ENCODE measurements at places on chromosomes 7 and 10.

GRCh38 chr10:878895-879294 is 52.6 kb downstream of the LARP4B start:
- no peak for DNase-seq

- no peak for DNase-seq
Observed at GRCh38 chr7:70270149-70270548, 671.9 kb downstream of the AUTS2 start.

DNA sequence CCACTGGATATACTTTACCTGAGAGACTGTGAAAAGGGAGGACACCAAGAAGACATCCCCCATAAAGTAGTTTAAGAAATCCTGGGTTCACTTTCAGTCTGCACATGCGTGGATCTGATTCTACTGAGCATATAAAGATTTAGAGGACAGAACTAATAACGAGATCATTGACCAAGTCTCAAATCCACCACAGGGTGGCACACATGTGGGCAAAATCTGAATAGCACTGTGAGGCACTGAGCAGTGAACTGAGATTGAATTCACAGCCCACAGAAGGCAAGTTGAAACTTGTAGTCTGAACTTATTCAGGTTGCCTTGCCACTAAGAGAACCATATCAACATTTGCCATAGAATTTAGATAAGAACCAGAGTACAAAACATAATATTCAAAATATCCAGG is 818.6 kb downstream of the GRID1 start:
- DNase-seq = no peak

- no peak for DNase-seq
Observed at GRCh38 chr7:47503281-47503680, 78.6 kb downstream of the TNS3 start.

- DNase-seq = no peak
Observed at GRCh38 chr10:118481871-118482270, 113.6 kb downstream of the PRLHR start.

DNA sequence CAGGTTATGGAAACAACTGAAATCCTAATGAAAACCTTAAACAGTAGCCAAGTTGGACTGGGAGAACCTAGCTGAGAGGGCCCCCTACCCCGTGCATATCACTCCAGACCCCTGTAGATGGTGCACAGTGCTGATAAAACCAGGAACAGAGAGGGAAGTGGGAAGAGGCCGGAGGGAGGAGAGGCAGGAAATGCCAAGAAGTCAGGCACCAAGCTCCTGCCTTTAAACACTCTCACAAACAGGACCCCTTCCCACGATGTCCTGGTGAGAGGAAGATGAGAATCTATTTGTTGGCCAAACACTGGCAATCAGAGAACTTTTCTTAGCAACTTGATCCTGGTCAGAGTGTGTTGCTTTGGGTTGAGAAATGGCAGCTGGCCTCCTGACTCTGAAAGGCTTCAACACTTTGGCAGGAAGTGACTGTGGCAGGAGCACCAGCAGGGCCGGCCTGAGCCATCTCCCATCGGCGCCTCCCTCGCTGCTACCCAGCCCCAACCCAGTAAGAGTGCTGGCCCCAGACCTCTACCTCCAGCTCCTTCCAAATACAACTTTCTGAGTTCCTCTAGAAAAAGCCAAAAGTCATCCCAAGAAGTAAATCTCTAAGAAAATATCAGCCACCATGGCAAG is 39.5 kb downstream of the GSDME start:
- no peak for DNase-seq

GRCh38 chr10:34655286-34656170 is 159.6 kb downstream of the PARD3 start:
- DNase-seq = no peak

GRCh38 chr10:17238445-17239291 is 10.6 kb downstream of the VIM start:
- DNase-seq = no peak

- DNase-seq = no peak
Observed at GRCh38 chr7:9091282-9091681, 657.9 kb downstream of the NXPH1 start.

DNA sequence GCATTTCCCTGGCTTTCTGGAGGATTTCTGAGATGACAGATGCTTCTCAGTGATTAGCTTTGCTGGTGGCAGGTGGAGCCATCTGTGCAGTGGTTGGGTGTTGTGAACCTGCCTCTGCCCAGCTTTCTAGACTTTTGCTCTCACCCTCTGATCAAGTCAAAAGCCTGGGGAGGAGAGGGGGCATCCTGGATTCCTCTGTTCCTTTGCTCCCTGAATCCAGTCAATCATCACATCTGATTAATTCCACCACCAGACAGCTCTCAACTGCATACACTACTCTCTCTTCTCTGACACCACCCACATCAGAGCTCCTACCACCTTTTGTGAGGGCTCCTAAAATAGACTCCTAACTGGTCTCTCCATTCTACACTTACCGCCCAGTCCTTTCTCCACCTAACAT is 283.5 kb downstream of the WDR11 start:
- no peak for DNase-seq

DNA sequence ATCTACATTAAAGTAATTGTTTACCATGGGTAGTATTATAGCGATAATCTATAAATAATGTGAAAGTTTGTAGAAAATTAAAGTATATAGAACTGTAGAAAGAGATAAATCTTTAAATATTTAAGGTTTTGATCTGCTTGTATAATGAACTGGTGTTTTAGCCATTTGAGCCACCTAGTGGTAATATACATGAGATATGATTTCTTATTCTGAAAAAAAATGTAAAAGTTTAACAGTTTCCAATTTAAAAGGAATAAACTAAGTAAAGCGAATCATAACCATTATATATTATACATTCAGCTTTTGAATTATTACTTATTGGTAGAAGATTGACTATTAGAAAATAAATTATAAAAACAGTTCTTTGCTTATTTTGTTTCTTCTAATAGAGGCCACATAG is 91.2 kb downstream of the OTUD1 start:
- DNase-seq = no peak

DNA sequence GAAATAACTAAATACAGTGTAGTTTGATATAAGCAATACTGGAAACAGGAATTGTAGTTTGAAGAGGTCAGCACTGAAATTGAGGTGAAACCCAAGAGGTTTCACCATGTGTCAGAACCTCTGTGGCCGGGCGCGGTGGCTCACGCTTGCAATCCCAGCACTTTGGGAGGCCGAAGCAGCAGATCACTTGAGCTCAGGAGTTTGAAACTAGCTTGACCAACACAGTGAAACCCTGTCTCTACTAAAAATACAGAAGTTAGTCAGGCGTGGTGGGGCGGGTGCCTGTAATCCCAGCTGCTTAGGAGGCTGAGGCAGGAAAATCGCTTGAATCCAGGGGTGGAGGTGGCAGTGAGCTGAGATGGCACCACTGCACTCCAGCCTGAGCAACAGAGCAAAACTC is 13.7 kb downstream of the AHCYL2 start:
- DNase-seq = no peak
